ENCODE measurements at places on chromosomes 4 and X.

DNA sequence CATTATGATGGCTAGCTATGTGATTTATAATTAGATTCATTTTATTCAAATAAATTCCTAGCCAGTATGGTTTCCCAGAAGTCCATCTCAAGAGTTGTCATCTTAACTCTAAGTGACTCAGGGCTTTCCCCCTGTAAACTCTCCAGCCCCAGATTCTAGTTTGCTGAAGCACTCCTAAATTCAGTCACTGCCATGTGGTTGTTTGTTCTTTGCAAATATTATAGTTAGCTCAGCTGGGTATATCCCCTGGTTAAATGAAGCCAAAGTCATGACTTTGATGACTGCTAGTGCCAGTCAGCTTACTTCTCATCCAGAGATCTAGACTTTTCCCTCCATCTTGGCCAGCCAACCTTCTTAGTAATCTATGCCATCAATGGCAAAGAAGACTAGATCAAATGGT, 126.0 kb downstream of the GRIA3 start:
- H3K27ac ChIP-seq = no peak overlapping the region
- no peaks in the 10 kb centered on the region for H3K27me3 ChIP-seq
- DNase-seq = no peak

DNA sequence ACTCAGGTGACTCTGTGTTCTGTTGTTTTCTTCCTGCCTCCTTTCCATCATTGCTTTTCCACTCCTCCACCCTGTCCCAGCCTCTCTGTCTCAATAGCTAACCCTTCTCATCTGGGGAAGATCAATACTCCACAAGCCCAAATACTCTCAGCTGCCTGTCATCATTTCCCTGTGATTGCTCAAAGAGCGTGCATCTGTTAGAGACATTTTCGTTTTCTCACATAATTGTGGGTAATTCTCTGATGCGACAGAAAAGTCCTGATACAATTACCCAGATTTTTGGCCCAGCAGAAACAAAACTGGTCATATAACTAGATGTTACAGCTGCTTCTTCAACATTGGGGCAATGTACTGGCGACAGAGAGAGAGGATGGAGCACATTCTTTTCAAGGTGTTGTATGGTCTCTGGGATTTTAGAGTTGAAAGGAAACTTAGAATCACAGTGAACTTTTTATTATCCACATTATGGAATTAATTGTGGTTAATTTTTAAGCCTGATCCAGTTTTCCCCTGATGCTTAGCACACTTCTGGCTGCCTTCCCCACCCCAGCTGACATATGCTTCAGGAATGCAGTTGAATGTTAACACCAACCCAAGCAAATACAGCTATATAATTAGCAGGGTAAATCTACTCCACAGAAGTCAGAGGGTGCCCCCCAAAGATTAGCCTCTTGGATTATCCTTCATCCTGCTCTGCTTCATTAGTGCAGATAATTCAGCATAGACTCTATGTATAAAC, 171.4 kb upstream of the ANXA3 start:
- no peak for DNase-seq
- H3K36me3 ChIP-seq = no peaks in the 10 kb centered on the region
- no peak overlapping the region for H3K27ac ChIP-seq
- H3K4me1 ChIP-seq = no peaks in the 10 kb centered on the region
- no peaks in the 10 kb centered on the region for H3K27me3 ChIP-seq

DNA sequence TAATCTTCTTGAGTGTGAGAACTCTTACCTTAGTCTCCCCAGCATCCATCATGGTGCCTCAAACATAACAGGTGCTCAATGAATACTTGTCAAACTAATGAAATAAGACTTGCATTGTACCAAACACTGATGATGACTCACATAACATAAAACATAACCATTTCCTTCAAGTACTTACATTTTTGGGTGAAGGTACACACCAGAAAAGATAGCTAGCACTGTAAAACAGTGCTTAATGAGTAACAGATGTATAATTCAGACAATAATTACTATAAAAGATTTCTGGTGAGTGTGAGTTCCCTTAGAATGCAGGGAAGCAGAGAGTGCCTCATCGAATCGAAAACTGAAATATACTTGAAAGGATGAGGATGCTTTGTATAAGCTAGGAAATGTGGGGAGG, 70.1 kb upstream of the HCCS start:
- no peak for DNase-seq
- no peak overlapping the region for H3K4me3 ChIP-seq
- no peak overlapping the region for H3K27ac ChIP-seq

DNA sequence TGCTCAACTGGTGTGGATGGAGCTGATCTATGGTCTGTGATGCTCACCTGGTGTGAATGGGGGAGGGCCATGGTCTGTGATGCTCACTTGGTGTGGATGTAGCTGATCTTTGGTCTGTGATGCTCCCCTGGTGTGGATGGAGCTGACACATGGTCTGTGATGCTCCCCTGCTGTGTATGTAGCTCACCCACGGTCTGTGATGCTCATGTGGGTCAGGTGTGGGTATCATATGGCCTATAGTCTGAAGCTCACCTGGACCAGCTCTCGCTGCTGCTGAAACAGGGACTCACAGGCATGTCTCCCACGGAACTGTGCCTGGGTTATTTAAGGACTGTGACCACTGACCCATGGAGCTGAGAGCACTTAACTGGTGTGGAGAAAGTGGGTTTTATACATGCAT, 109.7 kb downstream of the CRLF2 start:
- no peaks in the 10 kb centered on the region for H3K4me1 ChIP-seq
- no peaks in the 10 kb centered on the region for H3K36me3 ChIP-seq
- no peak overlapping the region for H3K4me3 ChIP-seq
- no peak overlapping the region for H3K27ac ChIP-seq
- H3K27me3 ChIP-seq = no peaks in the 10 kb centered on the region

- H3K36me3 ChIP-seq = peaks cover 35% of the 10 kb centered on the region
- H3K27ac ChIP-seq = no peak overlapping the region
- H3K4me3 ChIP-seq = no peak overlapping the region
Measured at GRCh38 chr4:26386386-26386785, 65.6 kb downstream of the RBPJ start.

GRCh38 chr4:31918891-31919290, 1198.7 kb downstream of the PCDH7 start:
- no peak overlapping the region for H3K4me3 ChIP-seq
- H3K27ac ChIP-seq = no peak overlapping the region
- H3K36me3 ChIP-seq = no peaks in the 10 kb centered on the region
- no peaks in the 10 kb centered on the region for H3K4me1 ChIP-seq

DNA sequence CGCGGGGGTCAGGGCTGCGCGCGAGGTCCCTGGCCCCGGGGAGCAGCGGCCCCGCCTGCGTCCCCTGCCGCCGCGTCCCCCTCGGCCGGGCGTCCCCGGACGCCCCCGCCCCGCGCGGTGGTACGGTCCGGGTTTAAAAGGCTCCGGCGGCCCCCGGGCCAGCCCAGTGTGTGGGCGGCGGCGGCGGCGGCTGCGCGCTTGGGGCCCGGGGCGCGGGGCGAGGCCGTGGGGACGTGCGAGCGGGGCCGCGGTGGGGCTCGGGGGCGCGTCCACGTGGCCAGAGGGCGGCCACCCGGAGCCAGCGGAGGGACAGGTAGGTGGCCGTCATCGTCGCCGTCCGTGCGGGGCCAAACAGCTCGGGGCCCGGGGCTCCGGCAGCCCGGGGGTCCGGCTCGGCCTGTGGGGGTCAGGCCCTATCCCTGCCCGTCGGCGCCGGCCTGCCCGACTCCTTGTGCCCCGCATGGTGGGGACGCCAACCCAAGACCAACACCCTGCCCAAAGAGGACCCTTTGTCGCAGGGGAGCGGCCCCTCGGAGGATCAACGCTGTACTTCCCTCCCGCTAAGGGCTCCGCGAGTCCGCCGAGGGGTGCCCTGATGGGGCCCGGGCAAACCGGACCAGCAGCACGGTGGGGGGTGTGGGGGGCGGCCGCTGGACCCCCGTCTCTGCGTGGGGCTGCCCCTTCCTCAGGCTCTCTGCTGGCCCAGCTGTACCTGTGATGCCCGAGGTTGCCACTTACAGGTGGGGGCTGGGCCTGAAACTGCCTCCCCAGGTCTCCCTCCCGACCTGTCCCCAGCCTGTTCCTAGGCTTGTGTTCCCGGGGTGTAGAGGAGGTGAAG, at the start of gene PLXNA3:
TSS of gene PLXNA3 (plus strand) at position 166 of the 838 bp plus-strand sequence. CDS start 1,903 bp downstream, outside the sequence.
- no peaks in the 10 kb centered on the region for H3K36me3 ChIP-seq
- H3K27me3 ChIP-seq = no peaks in the 10 kb centered on the region
- DNase-seq = peak; percentile 21
- H3K4me3 ChIP-seq = peak within 1 kb of the TSS; percentile 32
- peaks cover 6% of the 10 kb centered on the region for H3K4me1 ChIP-seq

GRCh38 chr4:56450342-56450741, 14.3 kb downstream of the PAICS start:
- DNase-seq = no peak
- H3K27ac ChIP-seq = no peak overlapping the region
- no peaks in the 10 kb centered on the region for H3K27me3 ChIP-seq
- H3K36me3 ChIP-seq = peaks cover 54% of the 10 kb centered on the region

DNA sequence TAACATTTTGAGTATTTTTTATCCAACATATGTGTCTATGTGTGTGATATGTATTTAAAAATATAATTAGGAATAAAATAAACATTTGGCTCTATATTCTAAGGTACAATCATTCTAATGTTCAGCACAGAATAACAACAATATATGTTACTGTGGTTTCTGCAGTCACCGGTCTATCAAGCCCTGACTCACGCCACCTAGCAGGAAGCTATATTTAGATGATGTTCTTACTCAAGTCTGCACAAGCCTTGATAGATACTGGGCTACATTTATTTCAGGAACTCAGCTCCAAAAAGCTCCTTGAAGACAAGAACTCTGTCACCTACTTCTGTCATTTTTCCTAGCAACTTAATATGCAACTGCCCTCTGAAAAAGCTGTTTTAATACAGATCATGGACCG, 152.0 kb upstream of the FTHL17 start:
- H3K4me3 ChIP-seq = no peak overlapping the region
- no peak overlapping the region for H3K27ac ChIP-seq
- peaks cover 7% of the 10 kb centered on the region for H3K4me1 ChIP-seq
- no peak for DNase-seq
- H3K27me3 ChIP-seq = no peaks in the 10 kb centered on the region

DNA sequence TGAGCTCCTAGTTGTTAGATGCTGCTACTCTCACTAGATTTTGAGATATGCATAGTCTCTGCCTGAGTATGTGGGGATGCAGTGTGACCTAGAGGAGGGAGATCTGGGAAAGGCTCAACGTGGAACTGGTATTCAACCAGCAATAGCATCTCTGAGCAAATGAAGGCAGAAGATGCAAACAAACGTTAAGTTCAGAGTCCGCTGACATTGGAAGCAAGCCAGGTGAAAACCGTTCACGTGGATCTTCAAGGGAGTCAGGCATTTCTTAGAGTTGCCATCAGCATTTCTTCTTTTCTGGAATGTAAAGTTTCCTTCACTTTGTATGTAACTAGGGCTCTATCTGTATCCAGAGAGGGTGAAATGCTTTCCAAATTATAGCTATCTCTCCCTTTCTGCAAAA, 59.9 kb downstream of the C4orf51 start:
- no peak overlapping the region for H3K4me3 ChIP-seq
- H3K27ac ChIP-seq = no peak overlapping the region
- no peaks in the 10 kb centered on the region for H3K27me3 ChIP-seq
- no peak for DNase-seq
- H3K36me3 ChIP-seq = no peaks in the 10 kb centered on the region

- DNase-seq = no peak
- H3K36me3 ChIP-seq = no peaks in the 10 kb centered on the region
- H3K27me3 ChIP-seq = no peaks in the 10 kb centered on the region
- no peaks in the 10 kb centered on the region for H3K4me1 ChIP-seq
- no peak overlapping the region for H3K4me3 ChIP-seq
- no peak overlapping the region for H3K27ac ChIP-seq
Measured at GRCh38 chr4:128315756-128316520, 28.3 kb upstream of the PGRMC2 start.

DNA sequence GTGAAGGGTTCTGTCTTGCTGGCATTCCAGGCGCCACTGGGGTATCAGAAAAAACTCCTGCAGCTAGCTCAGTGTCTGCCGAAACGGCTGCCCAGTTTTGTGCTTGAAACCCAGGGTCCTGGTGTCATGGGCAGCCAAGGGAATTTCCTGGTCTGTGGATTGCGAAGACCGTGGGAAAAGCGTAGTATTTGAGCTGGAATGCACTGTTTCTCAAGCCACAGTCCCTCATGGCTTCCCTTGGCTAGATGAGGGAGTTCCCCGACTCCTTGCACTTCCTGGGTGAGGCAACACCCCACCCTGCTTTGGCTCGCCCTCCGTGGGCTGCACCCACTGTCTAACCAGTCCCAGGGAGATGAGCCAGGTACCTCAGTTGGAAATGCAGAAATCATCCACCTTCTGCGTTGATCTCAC, 40.1 kb downstream of the NOP14 start:
- H3K36me3 ChIP-seq = peaks cover 93% of the 10 kb centered on the region
- DNase-seq = no peak

GRCh38 chrX:55008571-55009358, 8.6 kb downstream of the APEX2 start:
- DNase-seq = peak; percentile 23
- peak overlapping the region; percentile 0 for H3K27ac ChIP-seq
- H3K36me3 ChIP-seq = peaks cover 32% of the 10 kb centered on the region
- H3K4me3 ChIP-seq = no peak overlapping the region
- peaks cover 14% of the 10 kb centered on the region for H3K4me1 ChIP-seq

DNA sequence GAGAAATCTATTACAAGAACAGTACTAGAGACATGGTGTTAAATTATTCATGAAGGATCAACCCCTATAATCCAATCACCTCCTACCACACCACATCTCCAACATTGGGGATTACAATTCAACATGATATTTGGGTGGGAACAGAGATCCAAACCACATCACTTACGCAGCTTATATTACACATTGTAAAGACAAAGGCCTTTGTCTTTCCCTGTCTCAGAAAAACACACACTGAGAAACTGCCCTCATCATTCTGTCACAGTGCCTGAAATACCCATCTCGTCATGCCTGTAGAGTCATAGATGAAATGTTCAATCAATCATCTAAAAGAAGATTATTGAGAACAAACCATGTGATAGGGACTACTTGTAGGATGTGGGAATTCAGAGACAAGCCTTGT, 558.8 kb upstream of the GRIA3 start:
- no peak overlapping the region for H3K4me3 ChIP-seq
- H3K27me3 ChIP-seq = no peaks in the 10 kb centered on the region
- H3K36me3 ChIP-seq = no peaks in the 10 kb centered on the region
- no peaks in the 10 kb centered on the region for H3K4me1 ChIP-seq
- no peak for DNase-seq

DNA sequence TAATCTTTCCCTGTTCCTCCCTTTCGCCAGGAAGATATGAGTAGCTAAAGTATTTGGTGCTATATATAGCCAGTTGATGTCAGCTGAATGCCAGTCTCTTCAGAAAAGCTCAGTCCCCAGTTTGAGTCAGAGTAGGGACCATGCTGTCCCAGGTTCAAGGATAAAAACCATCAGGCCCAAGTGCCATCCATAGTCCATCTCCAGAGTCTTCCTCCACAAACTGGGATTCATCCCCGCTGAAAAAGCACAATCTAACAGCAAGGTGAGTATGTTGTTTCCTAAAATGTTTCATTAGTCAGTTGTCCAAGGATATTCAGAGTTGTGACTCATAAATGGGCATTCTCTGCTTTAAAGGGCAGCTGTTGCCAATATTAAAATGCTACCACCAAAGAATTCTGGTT, at the start of gene MYOZ2:
TSS of gene MYOZ2 (plus strand) at position 112 of the 401 bp plus-strand sequence. CDS start 694 bp downstream, outside the sequence.
- no peak for DNase-seq
- no peak within 1 kb of the TSS for H3K27ac ChIP-seq
- peaks cover 4% of the 10 kb centered on the region for H3K4me1 ChIP-seq

- no peaks in the 10 kb centered on the region for H3K4me1 ChIP-seq
- peaks cover 12% of the 10 kb centered on the region for H3K27me3 ChIP-seq
- no peak overlapping the region for H3K27ac ChIP-seq
- H3K36me3 ChIP-seq = no peaks in the 10 kb centered on the region
Measured at GRCh38 chrX:129525162-129525561, 1.9 kb upstream of the SMARCA1 start.

GRCh38 chr4:103415801-103416200, 217.7 kb upstream of the CENPE start:
- H3K4me1 ChIP-seq = no peaks in the 10 kb centered on the region
- no peaks in the 10 kb centered on the region for H3K27me3 ChIP-seq
- H3K27ac ChIP-seq = no peak overlapping the region
